ENCODE measurements at places on chromosomes 1 and 21.

DNA sequence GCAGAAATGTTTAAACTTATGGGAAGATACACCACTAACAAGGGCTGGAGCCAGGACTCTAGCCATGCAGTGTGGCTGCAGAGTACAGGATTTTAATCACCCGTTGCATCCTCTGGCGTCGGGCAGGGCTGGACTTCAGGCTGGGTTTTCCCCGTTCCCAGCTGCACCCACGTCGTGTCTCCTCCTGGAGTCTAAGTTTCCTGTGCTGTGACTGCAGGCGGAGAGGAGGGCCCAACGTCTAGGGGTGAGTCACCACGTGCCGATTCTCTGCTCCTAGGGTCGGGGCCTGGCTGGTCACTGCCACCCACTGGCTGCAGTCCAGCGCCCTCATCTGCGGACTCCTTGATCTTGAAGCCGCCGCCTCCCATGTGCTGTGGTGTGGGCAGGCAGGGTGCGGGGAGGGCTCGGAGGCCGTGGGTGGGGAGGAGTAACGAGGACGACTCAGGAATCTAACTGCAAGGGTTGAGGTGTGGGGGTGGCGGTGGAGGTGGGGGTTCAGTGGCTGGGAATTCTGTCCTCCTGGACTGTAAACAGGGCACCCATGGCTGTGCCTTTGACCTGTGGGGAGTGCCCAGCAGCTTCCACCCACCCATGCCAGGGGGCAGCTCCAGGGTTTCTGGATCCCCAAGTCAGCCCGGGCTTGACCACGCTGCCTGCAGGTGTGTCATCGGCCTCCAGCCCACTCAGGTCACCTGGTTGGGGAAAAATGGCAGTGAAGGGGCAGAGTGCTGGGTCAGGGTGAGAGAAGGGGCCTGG lies 77.8 kb downstream of the ALPL start:
- DNase-seq: peak; percentile 97

DNA sequence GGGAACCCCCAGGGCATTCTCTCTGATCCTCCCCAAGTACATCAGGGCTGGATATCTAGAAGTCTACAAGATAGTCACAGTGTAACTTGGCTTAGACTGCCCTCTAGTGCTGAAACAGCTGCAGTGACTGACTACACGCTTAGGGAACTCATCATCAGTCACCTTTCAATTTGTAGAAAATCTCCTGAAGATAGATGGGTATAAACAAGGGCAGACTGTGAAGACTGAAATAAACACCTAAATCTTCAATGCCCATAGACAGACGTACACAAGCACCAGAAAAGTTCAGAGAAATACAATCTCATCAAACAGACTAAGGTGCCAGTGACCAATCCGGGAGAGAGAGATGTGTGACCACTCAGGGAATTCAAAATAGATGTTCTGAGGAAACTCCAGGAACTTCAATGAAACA lies 46.6 kb downstream of the PACC1 start:
- peak; percentile 64 for DNase-seq

DNA sequence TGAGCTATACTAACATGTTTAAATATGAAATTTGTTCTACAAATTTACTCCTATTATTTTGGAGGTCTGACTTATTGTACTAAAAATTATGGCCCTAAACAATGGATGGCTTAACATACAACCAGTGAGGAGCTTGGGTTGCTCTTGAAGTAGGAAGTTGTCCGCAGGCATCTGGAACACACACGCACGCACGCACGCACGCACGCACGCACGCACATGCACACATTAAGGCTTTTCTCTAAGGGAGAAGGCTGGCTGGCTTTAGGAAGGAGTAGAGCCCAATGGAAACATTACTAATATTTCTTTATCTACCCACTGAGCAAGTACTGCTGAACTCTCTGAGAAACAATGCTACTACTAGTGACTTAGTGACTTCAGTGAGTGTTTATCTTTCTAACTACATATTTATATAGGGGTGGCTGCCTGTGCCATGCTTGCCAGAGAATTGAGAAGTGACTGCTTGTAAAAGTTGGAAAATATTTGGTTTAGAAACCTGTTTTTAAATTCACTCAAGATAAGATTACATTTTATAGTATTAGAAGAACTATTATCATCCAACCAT lies 16.2 kb upstream of the ARHGAP29 start:
- no peak for DNase-seq

DNA sequence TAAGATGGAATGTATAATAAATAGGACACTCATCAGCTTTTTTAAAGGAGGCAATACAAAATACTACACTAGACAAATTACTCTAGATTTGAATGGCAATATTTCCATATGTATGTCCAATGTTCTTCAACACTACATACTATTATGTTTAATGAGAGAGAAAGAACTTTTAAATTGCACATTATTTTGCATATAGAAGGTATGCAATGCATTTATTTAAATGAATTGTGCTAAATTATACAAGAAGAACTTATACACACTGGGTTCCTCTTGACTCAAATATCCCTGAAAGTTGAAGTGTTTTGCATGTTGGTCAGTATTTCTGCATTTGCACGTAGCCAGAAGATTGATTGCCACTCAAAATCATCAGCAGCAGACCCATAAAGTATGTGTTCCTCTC lies 839.6 kb downstream of the ADGRL2 start:
- no peak for DNase-seq

DNA sequence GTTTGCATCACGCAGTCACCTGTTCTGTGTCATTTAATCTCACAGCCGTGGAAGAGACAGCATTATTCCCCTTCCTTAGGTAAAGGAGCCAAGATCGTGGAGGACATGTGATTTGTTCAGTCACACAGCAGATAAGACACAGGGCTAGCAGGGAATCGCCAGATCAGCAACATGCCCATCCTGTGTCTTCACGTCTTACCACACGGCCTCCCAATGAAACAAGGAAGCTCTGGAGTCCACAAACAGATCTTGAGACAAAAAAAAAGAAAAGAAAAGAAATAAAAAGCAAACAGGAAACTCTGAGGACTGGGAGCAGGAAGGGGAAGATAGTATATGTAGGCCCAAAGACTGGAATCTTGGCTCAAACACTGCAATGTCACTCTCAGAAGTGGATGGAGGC lies 155.3 kb downstream of the ADSS2 start:
- no peak for DNase-seq

GRCh38 chr1:79079770-79080169 lies 73.2 kb upstream of the ADGRL4 start:
- peak; percentile 4 for DNase-seq

DNA sequence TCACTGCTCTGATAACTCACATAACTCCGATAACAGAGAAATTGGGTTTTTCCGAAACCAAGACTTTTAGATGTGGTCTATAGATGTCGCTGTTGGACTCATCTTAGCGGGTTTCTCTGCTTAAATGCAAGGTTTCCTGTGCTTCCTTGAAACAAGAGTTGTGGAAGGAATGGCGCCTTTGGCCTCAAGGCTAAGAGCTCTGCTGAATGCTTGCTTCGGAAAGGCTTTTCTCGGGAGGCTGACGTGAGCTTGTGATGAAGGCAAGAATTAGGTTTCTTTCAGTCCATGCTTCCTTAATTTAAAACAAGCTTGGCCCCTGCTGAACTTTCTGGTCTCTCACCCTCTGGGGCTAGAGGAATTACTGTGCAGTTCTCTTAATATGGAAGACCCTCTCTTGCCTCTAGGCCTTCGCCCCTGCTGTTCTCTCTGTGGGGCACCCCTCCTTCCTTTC lies 113.5 kb downstream of the MAP3K21 start:
- DNase-seq: peak; percentile 15

- no peak for DNase-seq
These were observed 7.9 kb upstream of the UMODL1 start for GRCh38 chr21:42063191-42063570.

DNA sequence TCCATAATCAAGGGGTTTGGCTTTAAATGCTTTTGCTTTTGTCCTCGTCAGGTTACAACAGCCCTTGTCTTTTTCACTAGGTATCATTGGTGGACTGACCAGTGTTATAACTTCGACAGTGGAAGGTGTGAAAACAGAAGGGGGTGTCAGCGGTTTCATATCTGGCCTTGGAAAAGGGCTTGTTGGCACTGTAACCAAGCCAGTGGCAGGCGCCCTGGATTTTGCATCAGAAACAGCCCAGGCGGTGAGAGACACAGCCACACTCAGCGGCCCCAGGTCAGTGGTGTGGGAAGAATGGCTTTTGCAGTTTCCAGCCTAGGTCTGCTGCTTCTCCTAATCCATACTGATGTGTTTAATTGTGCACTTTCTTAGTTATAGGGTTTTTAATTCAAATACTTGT lies 157.9 kb downstream of the DHRS3 start:
- no peak for DNase-seq

DNA sequence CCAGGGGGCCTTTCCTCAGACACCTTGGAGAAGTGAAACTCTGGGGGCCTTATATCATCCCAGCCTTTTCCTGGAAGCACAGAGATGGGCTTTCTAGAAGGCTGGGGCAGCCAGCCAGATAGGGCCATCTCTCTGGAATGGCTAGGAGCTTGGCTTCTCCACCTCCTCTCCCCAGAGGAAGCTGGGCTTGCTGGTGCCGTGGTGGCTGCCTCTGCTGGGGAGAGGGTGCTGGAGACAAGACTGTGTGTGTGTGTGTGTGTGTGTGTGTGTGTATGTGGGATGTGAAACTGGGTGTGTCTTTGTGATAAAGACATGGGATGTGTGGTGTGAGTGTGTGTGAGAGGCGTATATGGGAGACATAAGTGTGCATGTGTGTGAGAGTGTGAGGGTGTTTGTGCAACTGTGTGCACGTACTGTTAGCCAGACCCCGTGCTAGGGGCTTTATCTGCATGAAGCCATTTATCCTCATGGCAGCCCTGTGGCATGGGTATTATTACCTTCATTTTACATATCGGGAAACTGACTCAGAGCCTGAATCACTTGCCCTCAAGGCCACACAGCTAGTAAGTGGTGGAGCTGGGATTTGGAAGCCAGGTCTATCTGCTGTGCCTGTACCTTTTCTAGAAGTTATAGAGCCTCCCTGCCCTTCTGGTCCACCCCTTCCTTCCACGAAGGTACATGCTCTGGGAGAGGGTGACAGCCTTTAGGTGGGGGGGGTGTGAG lies 44.2 kb downstream of the PTPRU start:
- DNase-seq: no peak

DNA sequence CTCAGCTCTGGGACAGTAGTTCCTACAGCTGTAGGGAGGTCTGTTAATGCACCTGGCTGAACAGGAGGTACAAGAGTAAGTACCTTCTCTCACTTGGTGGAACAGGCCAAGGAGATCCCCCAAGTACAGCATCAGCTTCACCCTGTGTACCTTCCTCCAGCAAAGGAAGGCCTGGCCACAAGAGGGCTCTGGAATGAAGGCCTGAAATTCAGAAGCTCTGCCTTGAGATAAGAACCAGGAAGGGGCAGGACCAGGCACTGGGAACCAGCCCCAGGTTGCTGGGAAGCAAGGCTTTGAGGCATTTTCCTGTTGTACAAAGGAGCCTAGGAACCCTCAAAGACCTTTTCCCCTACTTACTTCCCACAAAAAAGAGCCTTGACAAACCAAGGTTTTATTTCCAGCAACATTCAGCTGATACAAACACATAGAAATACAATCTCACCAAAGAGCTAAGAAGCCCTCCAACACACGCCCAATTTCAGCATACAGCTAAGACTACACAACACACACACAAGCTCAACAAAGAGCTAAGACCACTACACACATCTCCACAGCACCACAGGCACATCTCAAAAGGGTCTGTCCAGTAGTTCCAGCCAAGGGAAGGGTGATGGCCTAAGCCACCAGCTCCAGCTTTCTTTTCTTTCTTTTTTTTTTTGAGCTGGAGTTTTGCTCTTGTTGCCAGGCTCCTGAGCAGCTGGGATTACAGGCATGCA lies 23.5 kb downstream of the F11R start:
- no peak for DNase-seq

GRCh38 chr1:153794624-153795329 lies 19.6 kb downstream of the SLC27A3 start:
- no peak for DNase-seq

DNA sequence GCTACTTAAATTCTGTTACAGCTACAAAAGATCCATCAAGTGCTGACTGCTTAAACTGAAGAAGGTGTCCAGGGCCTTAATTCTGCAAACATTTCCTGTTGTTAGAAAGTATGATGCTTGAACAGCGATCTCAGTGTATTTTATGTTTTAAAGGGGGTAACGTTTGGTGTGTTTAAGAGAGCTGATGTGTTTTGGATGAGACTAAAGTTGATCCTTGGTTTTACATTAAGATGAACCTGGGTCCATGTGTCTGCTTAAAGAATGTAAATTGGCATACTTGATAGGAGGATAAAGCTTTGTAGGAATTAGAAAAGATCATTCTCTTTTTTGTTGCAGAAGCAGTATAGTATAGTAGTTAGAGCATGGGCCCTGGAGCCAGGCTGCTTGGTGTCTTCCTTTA lies 3.6 kb downstream of the IER5 start:
- DNase-seq: no peak

GRCh38 chr1:228317891-228318810 lies 88.5 kb downstream of the TRIM11 start:
- no peak for DNase-seq

GRCh38 chr1:197685785-197686184 lies 89.5 kb downstream of the DENND1B start:
- no peak for DNase-seq

GRCh38 chr1:78005755-78006154 lies 1.0 kb downstream of the DNAJB4 start:
- DNase-seq: no peak

DNA sequence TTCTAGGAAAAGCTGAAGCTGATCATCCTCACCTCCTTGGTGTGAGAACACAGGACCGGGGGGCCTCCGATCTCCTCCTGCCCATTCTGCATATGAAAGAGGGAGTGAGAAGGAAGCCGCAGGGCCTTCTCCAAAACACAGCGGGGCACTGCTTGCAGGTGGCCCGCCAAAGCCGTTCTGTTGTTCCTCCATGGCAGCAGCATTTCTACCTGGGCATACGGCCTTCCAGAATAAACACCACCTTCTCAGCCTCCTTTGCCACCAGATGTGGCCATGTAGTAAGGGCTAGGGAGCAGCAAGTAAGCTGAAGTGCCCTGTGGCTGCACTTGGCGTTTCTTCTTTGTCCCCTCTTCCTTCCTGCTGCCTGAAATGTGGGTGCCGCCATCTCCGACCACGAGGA lies 214.9 kb downstream of the TOMM20 start:
- DNase-seq: no peak

GRCh38 chr1:185401019-185401418 lies 84.0 kb upstream of the IVNS1ABP start:
- peak; percentile 52 for DNase-seq

- no peak for DNase-seq
These were observed 115.5 kb downstream of the ACBD6 start for GRCh38 chr1:180386745-180387367.

DNA sequence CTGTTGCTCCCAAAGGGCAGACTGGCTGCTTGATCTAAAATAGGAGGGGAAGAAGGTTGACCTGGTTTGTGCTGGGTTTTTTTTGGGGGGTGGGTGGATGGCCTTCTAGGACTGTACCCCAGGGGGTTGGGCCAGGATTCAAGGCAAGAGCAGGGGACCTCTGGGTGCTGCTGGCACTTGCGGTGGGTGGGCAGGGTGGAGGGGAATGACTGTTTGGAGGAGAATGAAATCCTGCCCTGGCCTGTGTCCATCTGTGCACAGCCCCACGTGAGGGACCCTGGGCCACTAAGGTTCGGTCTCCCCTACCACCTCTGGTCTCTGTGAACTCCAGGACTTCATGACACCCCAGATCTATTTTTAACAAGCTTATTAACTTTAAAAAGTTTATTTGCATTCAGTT lies 414.2 kb downstream of the PTPRU start:
- DNase-seq: no peak
